ENCODE measurements at places on chromosomes 11 and 22. TPM values are rescaled to one million over a fixed set of nuclear protein-coding genes. Genes with fewer than 3 reads are reported as not detected.

GRCh38 chr11:59053387-59053786 lies 32.7 kb upstream of the GLYATL1B start:
- peak; percentile 74 for DNase-seq

- no peak for DNase-seq
These were observed 25.5 kb downstream of the NNMT start for GRCh38 chr11:114321621-114322257.

DNA sequence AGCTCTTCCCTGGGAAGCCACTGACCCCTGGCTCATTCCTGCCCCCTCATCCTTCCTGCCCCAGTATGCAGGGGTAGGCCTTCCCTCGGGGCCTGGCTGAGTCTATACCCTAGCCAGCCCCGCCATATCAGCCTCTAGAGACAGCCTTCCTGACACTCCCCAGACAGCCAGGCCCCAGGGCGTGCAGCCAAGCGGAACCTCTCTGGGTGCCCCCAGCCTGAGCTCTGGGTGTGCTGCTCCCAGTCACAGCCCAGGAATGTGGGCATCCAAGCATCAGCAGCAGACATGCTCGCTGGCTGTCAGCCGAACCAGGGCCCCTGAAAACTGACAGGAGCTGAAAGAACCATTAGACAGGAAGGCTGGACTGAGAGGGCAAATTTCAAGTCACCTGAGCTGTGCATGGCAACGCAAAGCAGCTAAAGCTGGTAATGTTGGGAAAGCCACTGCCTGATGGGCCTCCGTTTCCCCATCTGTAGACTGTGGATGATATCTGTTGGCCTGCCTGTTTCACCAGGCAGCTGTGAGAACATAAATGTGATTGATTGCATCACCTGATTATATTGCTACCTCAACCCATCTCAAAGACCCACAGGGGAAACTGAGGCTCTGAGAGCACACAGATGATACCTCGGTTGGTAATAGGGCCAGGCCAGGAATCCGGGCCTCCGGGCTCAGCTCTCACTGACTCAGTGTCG lies 93.2 kb downstream of the LRRC32 start:
- peak; percentile 64 for DNase-seq

DNA sequence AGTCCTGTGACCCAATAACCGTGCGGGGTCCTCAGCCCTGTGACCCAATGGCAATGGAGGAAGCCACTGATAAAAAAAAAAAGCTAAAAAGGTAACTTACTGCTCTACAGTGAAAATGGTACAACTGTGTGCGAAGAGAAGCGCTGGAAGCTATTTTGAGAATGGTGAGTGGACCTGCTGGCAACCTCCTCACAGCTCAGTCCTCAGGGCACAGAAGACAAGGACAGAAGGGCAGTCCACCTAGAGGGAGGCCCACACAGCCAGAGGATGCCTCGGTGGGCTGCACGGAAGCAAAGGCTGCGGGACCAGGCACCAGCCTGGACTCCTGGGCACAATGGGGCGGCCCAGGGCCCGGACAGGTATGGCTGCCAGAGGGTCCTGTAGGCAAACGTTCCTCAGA lies 35.6 kb downstream of the BRD1 start:
- DNase-seq = no peak

DNA sequence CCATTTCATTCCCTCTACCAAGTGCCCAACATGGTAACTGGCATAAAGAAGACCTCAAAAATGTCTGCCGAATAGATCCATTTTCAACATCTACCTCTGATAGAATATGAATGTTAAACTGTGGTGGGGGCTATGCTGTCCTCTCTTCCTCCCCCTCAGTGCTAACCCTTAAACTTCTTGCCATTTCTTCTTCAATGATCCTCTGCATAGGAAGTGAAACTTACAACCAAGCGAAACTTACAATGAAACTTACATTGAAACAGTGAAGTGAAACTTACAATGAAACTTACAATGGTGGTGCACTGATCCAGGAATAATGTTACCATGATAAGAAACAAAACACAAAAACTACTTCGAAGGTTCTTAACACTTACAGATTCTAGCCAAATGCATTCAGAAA lies 4.7 kb downstream of the RTCB start:
- no peak for DNase-seq

ELMOD1 gene
- not detected for total RNA-seq

OVOL1 gene
- 44.1 TPM for total RNA-seq

All from transverse colon (tissue), 4 donors.